ENCODE measurements at places on chromosomes 6 and 20. TPM values are rescaled to one million over a fixed set of nuclear protein-coding genes. Genes with fewer than 3 reads are reported as not detected.
A peak's percentile ranks its signal among the peaks of the same experiment; 100 is the strongest.

- no peak for DNase-seq
Measured at GRCh38 chr6:142408409-142408808, 106.6 kb downstream of the ADGRG6 start.

DNA sequence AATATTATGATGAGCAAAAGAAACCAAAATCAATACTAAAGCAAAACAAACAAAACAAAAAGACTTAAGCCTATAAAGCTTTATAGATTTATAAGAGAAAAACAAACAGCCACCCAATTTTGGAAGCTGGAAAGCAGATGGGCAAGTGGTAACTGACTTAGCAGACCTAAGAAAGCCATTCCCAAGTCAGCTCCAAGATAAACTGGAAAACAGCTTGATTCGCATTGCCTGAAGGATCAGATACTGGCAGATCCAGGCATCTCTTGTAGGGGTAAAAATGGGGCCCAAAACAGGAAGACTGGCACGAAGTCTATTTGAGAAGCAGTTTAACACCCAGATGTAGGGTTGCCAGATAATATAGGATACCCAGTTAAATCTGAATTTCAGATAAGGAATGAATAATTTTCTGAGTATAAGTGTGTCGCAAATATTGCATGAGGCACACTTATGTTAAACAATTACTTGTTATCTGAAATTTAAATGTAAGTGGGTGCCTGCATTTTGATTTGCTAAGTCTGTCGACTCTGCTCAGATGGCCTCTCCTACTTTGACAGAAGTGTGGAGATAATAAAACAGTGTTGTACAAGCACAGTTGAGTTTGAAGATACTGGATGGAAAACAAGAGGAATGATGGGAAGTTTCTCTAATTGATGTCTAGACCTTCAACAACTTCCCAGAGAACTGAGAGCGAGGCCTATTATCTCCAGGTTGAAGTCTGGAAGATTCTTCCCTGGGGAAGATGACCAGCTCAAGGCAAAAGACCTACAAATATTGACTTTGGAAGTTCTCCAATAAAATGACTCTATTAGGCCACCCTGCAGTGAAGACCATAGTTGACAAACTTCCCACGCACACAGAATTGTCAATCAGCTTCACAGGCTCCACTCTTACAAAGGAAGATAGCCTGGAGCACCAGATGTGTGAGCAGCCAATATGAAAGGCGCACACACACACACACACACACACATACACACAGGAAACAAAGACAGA is 113.4 kb downstream of the FAM50B start:
- no peak for DNase-seq

DNA sequence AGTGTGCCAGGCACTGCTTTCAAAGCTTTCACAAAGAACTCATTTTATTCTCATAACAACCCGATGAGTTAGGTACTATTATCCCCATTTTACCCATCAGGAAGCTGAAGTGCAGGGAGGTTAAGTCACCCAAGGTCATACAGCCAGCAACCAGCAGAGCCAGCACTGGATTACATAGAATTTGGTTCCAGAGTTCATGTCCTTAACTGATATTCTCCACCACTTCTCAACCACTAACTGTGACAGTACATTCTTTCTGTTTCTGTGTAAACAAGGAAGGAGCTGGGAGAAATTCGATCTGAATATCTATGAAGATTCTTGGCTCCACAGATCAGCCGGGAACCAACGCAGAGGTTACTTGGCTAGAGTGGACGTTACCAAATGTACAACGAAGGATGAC is 98.0 kb downstream of the KIF16B start:
- DNase-seq = no peak

- DNase-seq = no peak
Measured at GRCh38 chr6:79868098-79868722, 79.1 kb downstream of the ELOVL4 start.

GRCh38 chr6:100311707-100312251 is 152.9 kb downstream of the SIM1 start:
- DNase-seq = no peak

GRCh38 chr20:24462460-24463010 is 6.9 kb upstream of the SYNDIG1 start:
- DNase-seq = no peak

- DNase-seq = no peak
Measured at GRCh38 chr6:139364982-139365379, 9.5 kb downstream of the CITED2 start.

DNA sequence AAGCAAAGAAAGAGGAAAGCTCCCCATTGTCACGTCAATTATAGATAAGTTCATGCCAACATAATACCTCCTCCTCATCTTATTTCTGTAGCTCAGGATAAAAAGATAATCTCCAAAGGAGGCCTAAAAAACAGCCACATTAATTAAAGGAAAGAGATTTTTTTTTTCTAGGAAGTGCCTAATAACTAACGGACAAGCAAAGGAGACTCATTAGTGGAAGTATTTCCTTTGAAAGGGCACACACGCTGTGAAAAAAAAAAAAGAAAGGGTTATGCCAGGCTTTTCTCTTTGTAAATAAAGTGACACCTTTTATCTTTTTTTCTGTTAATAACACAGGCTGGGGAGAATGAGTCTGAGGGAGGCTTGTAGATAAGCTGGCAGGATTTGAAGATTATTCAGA is 55.7 kb downstream of the PCSK2 start:
- DNase-seq = no peak

DNA sequence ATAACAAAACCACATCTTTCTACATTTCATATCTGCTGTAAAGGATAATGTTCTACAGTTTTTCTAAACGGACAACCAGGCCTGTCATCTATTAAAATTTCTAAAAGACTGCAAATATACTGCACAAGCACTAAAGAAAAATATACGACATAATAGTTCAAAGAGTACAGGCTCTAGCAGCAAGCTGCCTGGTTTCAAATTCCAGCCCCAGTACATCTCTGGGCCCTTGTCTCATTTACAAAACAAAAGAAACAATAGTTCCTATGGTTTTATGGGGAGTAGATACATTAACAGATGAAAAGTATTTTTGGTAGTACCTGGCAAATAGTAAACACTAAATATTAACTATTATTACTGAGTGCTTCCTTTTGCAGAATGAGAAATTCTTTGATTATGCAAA is 24.1 kb downstream of the DEK start:
- DNase-seq = no peak

- DNase-seq = peak; percentile 56
Measured at GRCh38 chr6:118709859-118710350, 58.5 kb upstream of the CEP85L start.

DNA sequence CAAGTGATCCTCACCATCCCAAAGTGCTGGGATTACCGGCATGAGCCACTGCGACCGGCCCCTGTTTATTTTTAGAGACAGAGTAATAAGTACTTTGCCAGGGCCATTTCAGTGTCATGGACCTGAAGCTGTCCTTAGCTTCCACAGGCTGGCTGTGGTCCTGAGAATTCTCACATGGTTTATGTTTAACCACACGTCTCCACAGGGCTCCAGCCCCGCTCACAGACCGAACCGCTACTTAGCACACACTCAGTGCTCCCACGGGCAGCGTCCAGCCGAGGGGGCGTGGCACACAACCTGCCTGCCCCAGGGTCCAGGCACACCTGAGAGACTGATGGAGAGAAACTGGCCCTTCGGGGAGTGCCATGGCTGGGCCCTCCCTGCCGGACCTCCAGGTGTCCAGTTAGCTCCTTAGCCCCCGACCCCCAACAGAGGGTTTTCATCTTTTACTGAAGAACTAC is 11.7 kb downstream of the ACSS1 start:
- peak; percentile 35 for DNase-seq

DNA sequence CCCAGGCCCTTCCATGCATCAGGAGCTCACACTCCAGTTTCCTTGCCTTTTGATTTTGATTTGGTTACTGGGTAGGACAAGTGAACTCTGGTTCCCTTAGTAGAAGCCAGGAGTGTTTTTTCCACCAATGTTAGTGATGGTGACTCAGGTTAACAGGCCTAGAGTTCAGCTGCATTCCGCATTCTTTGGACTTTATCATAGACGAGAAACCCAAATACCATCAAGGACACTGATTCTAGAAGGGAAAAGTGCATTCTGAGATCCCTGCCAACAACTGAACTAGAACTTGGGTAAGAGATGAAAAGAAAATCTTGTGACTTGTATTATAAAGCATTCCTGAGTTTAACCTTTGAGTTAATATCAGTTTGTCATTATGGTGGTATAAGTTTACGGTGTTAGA is 8.9 kb downstream of the GSS start:
- no peak for DNase-seq

GRCh38 chr6:56999049-56999448 is 44.1 kb downstream of the BEND6 start:
- no peak for DNase-seq

- DNase-seq = no peak
Measured at GRCh38 chr6:137136065-137136464, 37.4 kb downstream of the IL22RA2 start.

NCOA3 gene
- total RNA-seq = 93.8 TPM

NKX2-2 gene
- total RNA-seq = not detected

PI16 gene
- total RNA-seq = 0.20 TPM

VWA7 gene
- 1.7 TPM for total RNA-seq

All from CD8-positive, alpha-beta memory T cell (primary cell).